ENCODE measurements at places on chromosomes 12 and 14. TPM values are rescaled to one million over a fixed set of nuclear protein-coding genes. Genes with fewer than 3 reads are reported as not detected.

Gene KRT77
- total RNA-seq = not detected

Gene PLEKHD1
- total RNA-seq = not detected

DNA sequence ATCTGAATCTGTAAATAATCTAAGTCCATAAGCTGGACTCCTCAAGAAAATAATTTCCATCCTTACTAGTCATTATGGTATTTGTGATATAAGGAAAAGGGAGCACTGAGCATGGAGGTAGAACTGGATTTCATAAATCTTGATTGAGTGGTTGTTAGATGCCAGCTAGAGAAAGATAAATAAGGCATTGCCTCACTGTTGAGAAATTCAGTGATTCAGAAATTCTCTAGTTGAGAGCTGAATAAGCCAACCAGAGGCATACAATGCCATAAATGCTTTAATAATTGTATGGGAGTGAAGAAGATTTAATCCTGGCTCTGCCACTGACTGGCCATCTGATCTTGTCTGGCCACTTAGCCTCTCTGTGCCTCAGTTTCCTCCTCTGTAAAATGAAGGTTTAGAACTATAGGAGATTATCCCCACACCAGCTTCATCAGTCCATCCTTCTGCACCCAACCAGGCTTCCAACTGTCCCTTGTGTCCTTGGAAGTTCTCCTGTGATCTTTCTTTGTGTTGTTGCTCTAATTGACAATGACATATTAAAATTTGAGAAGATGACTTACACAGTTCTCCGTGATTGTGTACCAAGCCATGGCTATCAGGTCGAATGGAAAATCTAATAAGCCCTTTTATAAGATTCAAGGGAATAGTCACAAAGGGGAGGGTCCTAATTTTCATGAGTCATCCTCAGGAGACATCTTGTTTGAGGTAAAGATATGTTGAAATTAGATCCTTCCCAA, 394.3 kb downstream of the EGLN3 start:
- DNase-seq = no peak

DNA sequence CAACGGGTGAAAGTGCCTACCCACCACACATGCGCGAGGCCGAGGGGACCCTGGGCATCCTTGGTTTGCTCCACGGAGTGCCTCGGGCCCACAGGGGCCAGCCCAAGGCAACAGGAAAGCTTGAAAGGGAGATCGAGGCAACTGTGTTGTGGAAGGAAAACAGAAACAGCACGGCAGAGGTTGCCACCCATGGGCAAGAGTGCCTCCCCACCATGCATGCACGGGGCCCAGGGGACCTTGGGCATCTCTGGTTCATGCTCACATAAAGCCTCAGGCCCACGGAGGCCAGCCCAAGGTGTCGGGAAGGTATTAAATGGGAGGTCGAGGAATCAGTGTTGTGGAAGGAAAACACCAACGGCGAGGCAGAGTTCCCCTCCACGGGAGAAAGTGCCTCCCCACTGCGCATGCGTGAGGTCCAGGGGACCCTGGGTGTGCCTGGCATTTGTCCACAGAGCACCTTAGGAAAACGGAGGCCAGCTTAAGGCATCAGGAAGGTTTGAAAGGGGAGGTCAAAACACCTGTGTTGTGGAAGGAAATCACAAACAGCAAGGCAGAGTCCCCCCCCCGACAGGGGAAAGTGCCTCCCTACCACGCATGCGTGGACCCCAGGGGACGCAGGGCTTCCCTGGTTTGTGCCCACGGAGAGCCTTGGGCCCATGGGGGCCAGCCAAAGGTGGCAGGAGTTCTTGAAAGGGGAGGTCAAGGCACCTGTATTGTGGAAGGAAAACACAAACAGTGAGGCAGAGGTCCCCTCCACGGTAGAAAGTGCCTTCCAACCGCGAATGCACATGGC, 367.3 kb downstream of the ALG10 start:
- no peak for DNase-seq

Gene RPL10L
- not detected for total RNA-seq

- no peak for DNase-seq
Measured at GRCh38 chr14:39398382-39398781, 33.9 kb downstream of the FBXO33 start.

Gene LPAR5
- total RNA-seq = 4.1 TPM

Gene TTC6
- total RNA-seq = not detected

Gene MOAP1
- 17.8 TPM for total RNA-seq

DNA sequence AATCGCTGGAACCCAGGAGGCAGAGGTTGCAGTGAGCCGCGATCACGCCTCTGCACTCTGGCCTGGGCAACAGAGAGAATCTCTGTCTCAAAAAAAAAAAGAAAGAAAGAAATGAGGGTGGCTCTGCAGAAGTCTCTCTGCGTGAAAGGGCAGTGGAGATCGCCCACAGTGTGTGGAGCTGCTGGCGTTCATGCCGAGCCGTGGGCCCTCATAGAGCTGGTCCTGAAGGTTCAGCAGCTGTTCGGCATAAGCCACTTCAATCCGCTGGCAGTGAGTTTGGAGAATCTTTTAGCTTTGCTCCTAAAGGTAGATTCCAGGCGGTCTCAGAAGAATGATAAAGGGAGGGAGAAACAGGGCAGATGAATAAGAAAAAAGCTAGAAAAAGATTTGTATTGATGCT, 36.7 kb upstream of the ATP2A2 start:
- no peak for DNase-seq
